Smooth muscle cell of the pulmonary artery (primary cell): ENCODE measurements at places on chromosomes 12 and 14. TPM values are rescaled to one million over a fixed set of nuclear protein-coding genes. Genes with fewer than 3 reads are reported as not detected.

The LIMA1 gene
- 102 and 123 TPM in 2 replicates for total RNA-seq

The SRSF9 gene
- total RNA-seq = 170 and 195 TPM in 2 replicates

The RIMKLB gene
- total RNA-seq = 17.1 and 29.8 TPM in 2 replicates

The OTX2 gene
- total RNA-seq = not detected in 2 replicates

The TPPP2 gene
- total RNA-seq = not detected in 2 replicates

The SLC38A6 gene
- total RNA-seq = 38.7 and 41.7 TPM in 2 replicates

The CCDC177 gene
- not detected in 2 replicates for total RNA-seq
